ENCODE measurements at places on chromosomes 16 and 17. TPM values are rescaled to one million over a fixed set of nuclear protein-coding genes. Genes with fewer than 3 reads are reported as not detected.

The MYH13 gene
- polyA plus RNA-seq: 0.17 TPM

The TMEM238L gene
- 5.8 TPM for polyA plus RNA-seq

The TMEM204 gene
- 20.0 TPM for polyA plus RNA-seq

The PRR35 gene
- 10.5 TPM for polyA plus RNA-seq

The NOS2 gene
- polyA plus RNA-seq: 1.9 TPM

The C17orf113 gene
- polyA plus RNA-seq: 4.1 TPM

The TMEM98 gene
- polyA plus RNA-seq: 201 TPM

The C17orf50 gene
- 0.20 TPM for polyA plus RNA-seq

The KCNH6 gene
- polyA plus RNA-seq: 2.2 TPM

The TMC8 gene
- 2.3 TPM for polyA plus RNA-seq

The HLF gene
- polyA plus RNA-seq: 5.4 TPM

GRCh38 chr17:14731591-14731990, 430.7 kb downstream of the HS3ST3B1 start:
- no peak for DNase-seq

GRCh38 chr16:11407047-11407982, 62.1 kb downstream of the RMI2 start:
- DNase-seq: no peak

GRCh38 chr17:77704048-77704815, 254.3 kb upstream of the TNRC6C start:
- DNase-seq: no peak

- DNase-seq: no peak
Measured at GRCh38 chr17:48541036-48541576, 3.8 kb downstream of the HOXB2 start.

- DNase-seq: no peak
Measured at GRCh38 chr16:25006504-25007056, 8.6 kb downstream of the ARHGAP17 start.

DNA sequence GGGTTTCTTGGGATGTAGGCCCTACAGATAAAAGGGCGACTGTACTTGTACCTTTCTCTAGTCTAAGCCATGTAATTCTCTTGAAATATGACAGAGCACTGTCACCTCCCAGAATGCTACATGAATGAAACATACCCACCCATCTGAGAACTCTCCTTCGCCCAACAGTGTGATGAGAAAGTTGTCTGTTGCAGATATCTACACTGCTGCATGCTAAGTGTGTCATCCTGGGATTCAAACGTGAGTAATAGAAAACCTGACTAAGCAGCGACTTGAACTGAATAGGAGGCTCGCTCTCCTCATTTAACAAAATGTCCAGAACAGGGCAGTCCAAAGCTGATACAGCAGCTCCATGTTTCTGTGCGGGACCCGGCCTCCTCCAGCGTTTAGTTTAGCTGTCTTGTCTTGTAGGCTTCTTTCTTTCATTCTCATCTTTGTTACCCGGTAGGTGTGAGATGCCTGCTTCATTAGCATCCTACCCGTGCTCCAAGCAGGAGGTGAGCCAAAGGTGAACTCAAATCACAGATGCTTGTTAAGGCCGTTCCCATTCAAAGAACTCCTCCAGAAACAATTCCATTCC, 211.9 kb downstream of the PRKCA start:
- DNase-seq: no peak

- no peak for DNase-seq
Measured at GRCh38 chr17:17126131-17127110, 79.7 kb downstream of the PLD6 start.

- DNase-seq: no peak
Measured at GRCh38 chr17:80855948-80856862, 135.4 kb upstream of the CHMP6 start.

DNA sequence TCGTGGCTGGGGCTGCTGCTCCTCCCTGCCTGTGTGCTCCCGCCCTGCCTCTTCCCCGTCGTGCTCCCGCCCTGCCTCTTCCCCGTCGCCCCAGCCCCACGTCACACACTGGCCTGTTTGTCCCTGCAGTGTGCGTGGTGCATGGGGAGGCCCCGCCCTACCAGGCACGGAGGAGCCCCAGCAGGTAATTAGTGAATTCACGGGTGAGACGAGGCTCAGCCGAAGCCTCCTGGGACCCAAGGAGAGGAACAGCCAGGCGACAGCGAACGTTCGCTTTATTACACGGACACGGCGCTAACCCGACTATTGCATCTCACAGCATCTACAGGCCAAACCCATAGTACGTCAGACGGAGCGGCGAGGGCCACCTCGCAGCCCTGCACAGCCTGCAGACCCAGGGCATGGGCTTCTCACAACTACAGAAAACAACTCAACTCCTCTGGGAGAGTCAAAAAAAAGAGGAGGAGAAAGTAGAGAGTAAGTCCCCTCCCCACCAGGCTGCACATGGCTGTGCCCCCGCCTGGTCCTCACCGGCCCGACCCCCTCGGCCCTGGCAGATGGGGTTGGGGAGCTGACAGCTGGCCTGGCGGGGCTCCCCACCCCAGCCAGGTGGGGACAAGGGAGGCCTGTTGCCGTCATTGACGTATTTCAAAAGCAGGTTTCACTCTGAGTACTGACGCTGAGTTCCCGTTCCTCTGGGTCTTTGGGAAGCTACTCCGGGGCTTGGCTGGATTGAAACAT, 4.3 kb upstream of the PABPN1L start:
- DNase-seq: no peak

DNA sequence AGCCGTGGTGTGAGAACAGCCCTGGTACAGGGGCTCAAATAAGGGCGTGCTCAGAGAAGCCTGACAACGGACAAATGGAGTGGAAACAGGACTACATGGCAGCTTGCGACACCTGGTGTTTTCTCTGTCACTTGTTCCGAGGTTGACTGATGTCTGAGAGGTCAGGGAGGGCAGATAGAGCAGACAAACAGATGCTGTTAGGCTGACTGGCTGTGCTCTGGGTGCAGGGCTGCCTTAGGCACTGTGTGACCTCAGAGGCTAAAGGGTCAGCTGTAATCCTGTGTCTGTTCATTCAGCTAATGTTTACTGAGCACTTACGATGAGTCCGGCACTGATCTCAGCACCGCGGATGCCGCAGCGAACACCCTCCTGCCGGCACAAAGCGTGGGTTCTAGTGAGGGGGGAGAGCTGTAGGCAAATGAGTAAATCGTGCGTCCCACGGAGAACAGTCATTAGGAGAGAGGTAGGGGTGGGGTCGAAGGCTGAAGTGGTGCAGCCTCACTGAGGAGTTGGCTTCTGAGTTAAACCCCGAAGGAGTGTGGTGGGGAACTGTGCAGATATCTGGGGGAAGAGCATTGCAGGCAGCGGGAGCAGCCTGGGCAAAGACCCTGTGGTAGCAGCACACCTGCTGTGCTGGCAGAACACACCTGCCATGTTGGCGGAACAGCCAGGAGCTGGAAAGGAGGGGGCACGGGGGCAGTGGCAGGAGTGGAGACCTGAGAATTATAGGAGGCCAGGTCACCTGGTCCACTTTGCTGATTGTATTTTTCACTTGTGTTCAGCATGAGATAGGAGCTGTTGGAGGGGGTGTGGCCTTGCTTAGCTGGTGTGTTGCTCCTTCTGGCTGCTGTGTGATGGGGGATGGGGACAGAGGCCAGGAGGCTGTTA, 35.0 kb downstream of the GPT2 start:
- DNase-seq: no peak

GRCh38 chr16:56475201-56475600, 23.8 kb downstream of the OGFOD1 start:
- no peak for DNase-seq

DNA sequence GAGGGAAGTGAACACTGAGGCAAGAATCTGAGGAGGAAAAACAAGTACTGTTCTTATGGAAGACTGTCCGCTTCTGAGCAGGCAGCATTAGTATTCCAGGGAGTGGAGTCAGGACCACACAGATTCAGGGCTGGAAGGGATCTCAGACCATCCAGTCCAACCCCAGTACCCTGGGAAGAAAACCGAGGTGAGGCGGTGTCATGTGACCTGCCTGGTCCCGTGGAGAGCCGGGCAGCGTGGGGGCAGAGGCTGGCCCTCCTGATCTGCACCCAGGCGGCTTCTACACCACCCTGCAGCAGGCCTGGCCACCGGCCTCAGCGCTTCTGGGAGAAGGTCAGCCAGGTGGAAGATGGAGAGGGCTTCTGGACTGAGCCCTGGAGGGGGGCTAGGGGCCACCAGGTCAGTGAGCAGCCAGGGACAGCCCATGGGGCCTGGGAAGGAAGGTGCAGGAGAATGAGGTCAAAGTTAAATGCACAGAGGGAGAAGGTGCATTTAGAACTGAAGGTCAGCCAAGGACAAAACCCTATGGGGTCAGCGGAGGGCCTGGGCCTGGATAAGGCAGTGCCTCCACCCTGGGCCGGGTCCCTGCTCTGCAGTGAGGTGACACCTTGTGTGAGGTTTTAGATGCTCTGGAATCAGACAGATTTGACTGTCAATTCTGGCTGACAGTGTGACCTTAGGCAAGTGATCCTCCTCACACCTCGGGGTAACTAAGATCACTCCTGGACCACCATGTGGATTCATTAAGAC, 45.9 kb downstream of the VAC14 start:
- DNase-seq: no peak

DNA sequence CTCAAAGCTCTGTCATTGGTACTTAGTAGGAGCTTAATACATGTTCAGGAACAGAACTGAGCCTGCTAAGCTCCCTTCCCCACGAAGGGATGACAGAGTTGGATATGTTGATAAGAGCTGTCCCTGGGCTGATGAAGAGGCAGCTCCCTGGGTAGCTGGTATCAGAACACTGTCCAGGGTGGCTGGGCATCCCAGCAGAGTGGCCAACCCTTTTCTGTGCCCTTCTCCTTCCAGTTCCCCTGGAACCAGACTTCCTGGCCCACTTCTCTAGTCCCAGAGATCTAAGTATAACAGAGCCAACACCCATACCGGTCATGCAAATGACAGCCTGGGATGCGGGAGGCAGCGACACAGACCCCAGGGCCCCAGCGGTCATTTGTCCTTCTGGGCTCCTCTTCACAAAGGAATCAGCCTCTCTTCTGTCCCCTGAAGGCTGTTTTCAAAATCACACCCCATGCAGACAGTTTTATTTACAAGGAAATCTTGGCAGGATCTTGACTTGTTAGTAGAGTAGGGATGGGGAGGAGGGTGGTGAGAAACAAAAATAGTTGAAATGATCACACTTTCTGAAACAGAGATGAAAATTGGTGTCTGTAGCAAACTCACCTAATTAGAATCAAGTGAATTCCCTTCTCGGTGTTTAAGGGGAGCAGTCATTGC, 1.4 kb upstream of the RHBDL3 start:
- no peak for DNase-seq

DNA sequence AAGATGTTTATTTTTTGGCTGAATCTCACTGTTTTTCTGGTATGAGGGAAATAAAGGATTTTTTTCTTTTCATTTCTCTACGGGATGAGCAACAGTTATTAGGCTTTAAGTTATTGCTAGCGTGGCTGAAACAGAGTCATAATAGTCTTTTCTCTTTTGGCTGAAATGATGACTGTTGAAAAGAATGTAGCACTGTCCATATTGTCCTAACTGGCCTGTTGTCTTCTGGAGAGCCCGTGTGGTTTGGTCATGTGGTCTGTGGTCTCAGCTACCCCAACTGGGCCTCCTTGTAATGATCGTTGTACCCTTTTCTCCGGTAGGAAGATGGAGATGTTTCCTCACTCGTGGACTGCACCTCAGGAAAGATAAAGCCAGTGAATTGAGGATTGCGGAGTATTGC, 36.6 kb downstream of the EPN2 start:
- DNase-seq: no peak

GRCh38 chr16:50848755-50849514, 107.0 kb downstream of the CYLD start:
- DNase-seq: no peak

- DNase-seq: no peak
Measured at GRCh38 chr17:20120836-20121235, 111.7 kb downstream of the SPECC1 start.

DNA sequence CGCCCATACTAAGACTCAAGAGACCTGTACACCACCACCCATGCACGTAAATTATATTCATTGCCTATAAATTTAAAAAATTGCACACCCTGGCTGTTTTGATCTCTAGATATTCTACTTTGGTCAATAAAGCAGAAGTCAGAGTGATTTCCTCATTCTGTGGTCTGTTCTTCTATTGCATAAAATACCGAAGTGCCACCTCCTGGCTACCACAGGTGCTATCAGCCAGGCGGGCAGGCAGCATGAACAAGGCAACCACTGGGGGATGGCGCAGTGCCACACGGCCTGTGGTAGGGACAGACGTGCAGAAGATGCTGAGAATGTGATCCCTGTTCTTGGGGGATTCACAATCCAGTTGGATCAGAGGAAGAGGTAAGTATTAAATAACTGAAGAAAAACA, 122.3 kb downstream of the CDK5R1 start:
- no peak for DNase-seq

GRCh38 chr16:11691771-11692170, 23.5 kb downstream of the SNN start:
- no peak for DNase-seq

Measured in right renal pelvis (tissue), 4 donors.